ENCODE measurements at places on chromosomes 4 and X.

- DNase-seq: no peak
Observed at GRCh38 chrX:102840871-102841705, 96.0 kb upstream of the RAB40AL start.

DNA sequence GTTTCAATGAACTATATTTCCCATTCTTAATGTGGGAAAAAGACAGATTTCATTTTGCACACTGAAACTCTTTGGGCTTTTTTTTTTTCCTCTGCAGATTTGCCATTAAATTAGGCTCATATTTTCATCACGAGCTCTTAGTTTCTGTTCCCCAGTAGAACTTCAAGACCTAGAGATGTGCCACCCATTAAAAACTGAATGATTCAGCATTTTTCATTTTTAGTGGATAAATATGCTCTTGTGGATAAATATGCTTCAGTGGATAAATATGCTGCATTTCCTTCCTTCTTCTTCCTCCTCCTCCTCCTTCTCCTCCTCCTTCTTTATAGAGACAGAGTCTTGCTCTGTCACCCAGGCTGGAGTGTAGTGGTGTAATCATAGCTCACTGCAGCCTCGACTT lies 322.4 kb upstream of the PRKX start:
- no peak for DNase-seq

DNA sequence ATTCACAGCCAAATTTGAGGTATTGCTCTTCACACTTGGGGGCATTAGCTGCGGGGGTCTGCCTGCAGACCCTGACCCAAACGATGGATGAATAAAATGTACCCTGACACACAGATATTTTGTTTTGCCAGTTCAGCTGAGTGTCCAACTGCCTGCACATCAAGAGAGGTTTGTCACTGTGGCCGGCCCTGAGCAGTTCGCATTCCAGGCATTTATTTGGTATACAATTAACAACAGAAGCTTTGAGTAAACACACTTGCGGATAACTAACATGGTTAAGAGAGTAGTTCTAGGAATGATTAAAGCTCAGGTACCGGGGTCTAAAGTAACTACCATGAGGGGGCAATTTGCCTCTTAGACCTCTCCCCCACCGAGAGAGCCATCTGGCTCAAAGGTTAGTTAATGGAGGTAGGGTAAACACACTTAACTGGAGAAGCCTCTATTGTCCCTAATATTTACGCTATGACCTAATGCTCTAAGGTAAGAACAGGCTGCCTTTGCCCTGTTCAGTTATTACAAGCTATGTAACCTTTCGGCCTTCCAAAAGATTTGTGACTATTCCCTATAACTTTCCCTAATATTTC lies 162.0 kb downstream of the SNCA start:
- DNase-seq: no peak

- no peak for DNase-seq
Observed at GRCh38 chrX:49059201-49059600, 402 bp downstream of the CCDC120 start.
